ENCODE measurements at places on chromosomes 3 and 15.

GRCh38 chr3:128482666-128483656 lies 10.0 kb downstream of the GATA2 start:
- DNase-seq = no peak

DNA sequence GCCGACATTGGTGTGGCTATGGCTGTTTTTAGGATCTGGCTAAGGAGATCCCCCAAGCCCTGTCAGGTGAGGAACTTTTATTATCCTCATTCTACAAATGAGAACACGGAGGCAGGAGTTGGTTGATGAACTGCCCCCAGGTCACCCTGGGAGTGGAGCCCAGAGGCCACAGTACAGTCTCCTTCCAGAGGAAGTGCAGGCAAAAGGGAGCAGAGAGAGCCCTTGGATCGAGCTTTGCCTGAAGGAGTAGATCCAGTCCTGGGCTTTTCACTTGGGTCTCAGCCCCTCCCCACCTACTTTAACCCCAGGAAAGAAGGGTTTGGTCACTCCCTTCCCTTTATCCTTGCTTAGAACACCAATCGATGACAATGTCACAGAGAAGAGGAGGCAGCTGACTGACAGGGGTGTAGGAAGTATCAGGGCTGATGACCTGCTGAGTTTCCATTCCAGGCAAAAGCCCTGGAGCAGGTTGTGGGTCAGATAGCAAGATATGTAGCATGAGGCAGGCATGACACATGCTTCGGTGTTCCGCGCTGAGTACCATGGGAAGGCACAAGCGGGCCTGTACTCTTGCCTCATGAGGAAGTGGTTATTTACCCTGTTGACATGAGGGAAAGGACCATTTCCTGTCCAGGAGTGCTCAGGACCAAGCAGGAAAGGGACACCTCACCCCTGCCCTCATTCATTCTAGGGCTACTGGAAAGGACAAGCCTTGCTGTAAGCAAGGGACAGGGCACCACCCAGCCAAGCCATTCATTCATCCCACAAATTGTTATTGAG lies 5.8 kb upstream of the PLA2G4D start:
- no peak for DNase-seq

DNA sequence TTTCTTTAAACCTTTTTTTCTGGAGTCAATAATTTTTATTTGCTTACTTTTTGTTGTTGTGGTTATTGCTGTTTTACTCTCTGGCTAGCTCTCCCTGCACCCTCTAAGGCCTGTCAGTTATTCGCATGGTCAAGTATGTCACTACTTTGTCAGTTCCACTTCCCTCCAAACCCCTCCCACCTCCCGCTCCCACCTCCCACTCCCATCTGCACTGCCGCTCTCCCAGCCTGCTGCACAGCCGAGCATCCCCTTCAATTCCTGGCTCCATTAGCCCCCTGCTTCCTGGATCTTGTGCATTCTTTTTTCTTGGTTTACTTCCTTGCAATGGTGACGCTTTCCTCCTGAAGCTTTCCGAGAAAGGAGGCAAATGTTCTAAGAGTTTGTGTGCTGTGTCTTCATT lies 218.0 kb downstream of the XXYLT1 start:
- no peak for DNase-seq

DNA sequence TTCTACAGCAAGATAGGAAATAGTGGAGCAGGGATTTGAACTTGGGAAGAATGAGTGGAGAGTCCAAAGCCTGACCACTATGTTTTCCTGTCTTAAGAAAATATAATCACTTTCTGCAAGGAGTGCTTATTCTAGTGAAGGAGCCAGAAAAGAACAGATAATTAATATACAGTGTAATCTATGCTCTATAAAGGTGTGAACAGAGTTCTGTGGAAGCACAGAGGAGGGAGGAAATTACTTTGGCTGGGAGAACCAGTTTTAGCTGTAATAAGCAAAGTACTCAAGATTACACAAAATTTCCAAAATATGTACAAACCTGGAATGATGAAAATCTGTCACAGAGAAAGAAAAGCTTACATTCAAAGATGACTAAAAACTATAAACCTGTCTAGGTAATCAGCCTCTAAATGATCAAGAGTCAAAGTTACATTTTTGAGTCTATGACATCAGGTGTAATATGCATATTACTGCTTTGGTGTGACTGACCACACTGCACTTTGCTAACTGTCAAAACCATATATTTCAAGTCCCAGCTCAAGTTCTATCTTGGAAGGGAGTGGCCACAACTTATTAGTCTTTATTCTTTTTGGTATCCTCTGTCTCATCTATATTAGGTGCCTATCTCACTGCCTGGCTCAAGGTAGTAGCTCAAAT lies 40.7 kb upstream of the MB21D2 start:
- no peak for DNase-seq

DNA sequence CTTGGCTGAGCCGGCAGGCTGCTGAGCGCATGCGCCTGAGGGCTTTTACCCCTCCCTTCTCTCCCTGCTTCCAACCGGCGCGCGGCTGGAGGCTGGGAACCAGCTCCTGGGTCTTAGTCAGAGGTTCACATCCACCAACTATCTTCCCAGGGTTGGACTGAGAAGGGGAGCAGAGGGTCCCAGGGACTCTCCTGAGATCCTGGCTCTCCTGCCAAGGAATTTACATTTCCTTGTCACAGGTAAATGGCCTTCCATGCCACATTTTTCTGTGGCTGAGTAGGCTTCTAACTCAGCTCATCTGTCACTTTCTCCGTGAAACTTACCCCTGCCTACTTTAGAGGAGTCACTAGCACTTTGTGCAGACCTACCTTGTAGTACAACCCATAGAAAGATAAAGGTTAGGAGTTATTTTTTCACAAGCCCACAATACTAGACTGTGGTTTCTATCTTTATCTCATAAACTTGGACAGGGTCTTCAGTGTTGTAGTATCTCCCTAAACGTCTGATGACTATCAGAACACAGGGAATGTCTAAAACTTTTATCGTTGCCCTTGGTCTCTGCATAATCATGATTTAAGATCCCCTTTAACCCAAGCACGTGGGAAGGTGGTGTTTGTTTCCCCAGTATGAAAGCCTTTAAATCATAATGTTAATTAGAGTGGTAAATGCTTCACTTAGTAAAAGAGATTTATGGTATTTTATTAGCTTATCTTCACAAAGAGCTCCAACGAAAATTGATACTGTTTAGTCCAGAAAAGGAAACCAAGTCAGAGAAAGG lies 638 bp upstream of the TBC1D5 start:
- DNase-seq = no peak

GRCh38 chr15:39453620-39454019 lies 127.3 kb upstream of the THBS1 start:
- no peak for DNase-seq

DNA sequence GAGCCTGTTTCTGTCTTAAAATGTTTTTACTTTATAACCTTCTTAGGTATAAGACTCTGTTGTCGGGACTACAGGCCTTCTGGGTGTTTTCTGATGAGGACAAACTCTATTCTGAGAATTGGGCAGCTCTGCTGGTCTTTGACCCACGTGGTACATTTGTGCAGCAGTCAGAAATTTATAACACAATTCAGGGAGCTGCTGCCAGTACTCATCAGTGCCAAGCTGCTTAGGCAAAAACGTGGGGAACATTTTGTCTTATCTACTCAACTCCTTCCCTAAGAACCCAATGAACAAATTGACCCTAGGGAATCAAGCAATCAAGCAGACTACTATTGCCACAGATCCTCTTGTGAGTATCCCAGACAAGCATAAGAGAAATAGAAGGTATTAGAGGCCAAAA lies 180.7 kb upstream of the PDZRN3 start:
- DNase-seq = no peak

DNA sequence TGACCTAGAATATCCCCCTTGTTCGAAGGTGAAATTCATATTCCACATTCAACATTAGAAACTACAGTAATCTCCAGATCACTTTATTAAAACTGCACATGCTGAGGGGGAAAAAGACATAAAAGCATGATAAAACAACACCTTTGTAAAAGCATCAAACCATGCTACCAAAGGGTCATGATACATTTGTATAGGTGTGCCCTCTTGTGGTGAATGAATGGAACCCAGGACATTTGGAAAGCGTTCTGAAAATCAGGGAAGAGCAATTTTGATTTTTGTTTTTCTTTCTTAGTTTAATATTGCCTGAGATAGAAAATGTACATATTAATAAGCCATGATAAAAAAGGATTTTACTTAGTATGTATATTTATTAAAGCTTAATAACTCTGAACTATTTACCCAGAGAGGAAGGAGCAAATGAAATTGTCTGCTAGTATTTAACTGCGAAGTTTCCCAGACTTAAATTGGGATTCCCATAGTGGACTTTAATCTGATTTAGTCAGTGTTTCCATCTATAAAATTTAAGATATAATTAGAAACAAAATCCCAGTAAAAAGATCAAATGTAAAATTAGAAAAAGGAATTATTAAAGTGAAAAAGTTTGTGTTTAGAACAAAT lies 105.8 kb upstream of the ARL6 start:
- peak; percentile 15 for DNase-seq

- DNase-seq = no peak
These were observed 13.0 kb downstream of the CALML4 start for GRCh38 chr15:68192117-68192516.

GRCh38 chr3:33513262-33513863 lies 73.2 kb upstream of the UBP1 start:
- DNase-seq = no peak

DNA sequence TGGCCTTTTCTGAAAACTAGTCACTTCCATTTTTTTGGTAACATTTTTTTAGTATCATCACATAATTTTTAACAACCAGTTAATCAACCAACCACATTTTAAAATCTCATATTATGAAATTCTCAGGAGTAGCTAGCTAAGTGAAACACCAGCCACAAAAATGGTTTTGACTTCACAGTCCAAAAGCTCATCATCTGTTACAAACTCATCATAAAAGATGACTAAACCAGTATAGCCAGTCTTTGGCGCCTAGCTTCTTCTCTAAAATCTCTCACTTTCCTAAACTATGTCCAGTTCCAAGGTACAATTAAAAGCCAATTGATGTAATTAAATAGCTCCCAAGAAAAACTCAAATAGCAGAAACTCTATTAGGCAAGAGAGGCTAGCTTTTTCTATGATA lies 88.2 kb upstream of the ZNF385D start:
- DNase-seq = no peak

- DNase-seq = no peak
These were observed 18.0 kb upstream of the CLEC3B start for GRCh38 chr3:45008117-45008516.

DNA sequence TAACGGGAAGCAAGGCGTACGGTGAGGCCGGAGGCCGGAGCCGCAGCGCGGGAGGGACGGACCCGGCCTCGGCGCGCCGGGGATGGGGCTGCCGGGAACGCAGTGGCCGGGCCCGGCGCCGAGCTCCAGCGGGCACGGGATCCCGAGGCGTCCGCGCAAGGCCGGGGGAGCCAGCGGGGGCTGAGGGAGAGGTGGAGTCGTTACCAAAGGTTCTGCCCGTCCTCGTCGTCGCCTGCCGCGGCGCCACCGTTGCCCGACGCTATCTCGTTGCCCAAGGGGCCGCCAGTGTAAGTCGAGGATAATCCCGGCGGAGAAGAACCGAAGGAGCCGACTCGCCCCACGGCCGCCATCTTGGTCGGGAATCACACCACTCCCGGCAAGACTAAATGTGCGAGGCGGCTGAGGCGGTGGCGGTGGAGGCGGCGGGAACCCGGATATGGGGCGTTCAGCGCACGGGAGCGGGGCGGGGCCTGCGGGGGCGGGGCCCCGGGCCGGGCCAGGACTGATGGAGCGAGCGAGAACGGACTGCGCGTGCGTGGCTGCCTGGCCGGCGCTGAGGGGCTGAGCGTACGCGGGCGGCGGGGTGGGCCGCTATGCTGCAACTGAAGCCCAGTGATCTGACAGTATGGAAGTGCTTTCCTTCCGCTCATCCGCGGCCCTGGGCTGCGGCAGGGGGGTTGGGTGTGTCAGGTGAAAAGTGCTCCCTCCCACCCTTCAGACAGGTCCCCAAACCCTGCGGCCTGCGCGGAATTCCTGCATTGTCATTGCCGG lies at the start of gene DYNC1LI1:
Gene DYNC1LI1 (minus strand): TSS at position 438 of the 771 bp plus-strand sequence. CDS start 88 bp downstream, at position 350.
- DNase-seq = peak; percentile 86

DNA sequence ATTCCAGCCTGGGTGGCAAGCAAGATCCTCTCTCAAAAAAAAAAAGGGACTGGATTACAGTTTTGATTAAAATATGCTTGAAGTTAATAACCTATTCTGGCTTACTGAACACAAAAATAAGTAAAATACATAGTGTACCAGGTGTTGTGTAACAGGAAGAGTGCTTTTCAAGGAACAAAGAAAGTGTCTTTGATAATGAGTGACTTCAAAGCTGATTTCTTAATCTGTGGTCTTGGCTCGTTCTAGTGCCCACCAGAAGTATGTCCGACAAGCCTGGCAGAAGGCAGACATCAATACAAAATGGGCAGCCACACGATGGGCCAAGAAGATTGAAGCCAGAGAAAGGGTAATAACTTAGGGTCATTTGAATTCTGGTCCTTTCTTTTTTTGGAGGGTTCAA lies 4.0 kb downstream of the RPL14 start:
- DNase-seq = no peak

GRCh38 chr15:71341811-71342550 lies 226.7 kb downstream of the THSD4 start:
- DNase-seq = no peak

GRCh38 chr3:141643796-141644195 lies 94.3 kb upstream of the RNF7 start:
- no peak for DNase-seq

DNA sequence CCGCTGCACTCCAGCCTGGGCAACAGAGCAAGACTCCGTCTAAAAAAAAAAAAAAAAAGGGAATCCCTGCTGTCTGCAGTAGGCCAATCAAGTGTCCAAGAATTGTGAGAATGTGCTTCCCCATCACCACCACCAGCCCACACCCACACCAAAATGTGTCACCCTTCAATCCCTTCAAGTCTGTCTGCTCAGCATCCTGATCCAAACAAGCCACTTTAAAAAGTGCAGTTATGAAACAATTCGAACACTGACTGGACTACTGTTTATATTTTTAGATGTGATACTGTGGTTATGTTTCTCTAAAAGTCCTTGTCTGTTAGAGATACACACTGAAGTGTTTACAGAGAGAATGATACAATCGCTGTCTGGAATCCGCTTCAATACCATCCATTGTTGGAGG lies 78.1 kb upstream of the CGNL1 start:
- DNase-seq = no peak

DNA sequence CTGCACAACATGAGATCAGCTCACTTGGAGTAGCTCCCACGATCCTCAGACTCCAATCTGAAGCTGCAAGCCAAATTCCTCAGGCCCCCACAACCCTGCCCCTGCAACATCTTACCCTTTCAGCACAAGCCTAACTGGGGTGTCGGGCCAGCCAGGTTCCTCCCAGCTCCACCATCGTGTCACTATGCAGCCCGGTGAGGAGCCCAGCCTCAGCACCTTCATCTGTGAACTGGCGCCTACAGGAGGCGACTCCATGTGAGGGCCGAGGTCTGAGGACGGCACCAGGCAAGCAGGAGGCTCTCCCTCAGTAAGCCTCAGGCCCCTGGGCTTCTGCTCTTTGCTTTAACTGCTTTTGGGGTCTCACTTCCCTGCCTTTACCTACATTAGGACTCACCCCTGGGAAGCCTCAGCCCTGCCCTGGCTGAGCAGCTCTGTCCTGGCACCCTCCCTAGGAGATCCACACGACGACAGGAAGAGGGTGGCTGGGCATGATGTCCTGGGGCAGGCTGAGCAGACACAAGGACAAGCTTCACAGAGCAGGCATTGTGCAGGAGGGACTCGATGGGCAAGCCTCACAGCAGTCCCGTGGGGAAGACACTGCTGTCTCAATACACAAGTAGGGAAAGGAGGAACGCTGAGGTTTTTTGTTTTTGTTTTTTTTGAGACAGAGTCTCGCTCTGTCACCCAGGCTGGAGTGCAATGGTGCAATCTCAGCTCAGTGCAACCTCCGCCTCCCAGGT lies 104.6 kb downstream of the ADAMTS17 start:
- no peak for DNase-seq

GRCh38 chr15:47949815-47950214 lies 171.0 kb upstream of the SLC24A5 start:
- no peak for DNase-seq

Measured in spinal cord (tissue), 10 donors.